ENCODE measurements at places on chromosomes 6 and 20.
A peak's percentile ranks its signal among the peaks of the same experiment; 100 is the strongest.

DNA sequence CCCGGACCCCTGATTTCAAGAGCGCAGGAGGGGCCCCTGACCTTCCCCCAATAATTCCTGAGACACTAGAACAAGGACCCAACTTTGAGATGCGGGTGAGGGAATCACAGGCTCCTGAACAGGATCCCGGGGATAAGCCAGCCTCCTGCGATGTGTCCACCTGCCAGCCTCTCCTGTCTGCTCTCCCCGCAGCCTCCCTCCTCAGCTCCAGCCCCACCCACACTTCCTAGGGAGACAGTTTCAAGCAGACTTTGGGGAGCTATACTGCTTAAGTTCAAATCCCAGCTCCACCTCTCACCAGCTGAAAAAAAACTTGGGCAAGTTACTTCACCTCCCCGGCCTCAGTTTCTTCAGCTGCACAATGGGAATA, 50.8 kb downstream of the GRM4 start:
- no peak for DNase-seq

DNA sequence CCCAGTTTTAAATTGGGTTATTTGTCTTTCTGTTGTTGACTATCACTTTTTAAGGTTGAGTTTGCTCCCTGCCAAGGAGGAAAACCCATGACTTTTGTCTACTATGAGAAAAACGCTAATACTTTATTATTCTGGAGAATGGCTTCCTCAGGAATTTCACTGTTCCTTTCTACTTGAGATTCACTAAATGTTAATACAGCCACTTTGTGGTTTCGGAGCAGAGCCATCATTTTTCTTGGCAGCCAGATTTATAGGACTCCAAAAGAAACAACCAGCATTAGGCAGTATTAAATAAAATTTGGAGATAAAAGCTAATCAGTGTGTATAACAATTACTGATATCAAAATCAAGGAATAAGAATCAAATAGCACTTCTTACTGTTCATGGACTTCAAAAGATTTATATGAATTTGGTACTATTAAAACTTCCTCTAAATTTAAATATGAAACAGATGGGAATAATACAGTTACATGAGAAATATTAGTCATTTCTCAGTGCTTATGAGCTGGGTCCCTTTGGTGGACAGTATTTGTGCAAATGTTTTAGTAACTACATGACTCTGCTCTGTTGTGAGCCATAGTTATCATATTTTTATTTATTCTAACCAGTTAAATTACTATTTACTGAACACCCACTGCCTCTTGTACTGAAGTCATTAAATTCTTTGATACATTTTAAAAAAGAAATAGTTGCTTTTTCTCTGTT, 64.1 kb upstream of the FBXO30 start:
- no peak for DNase-seq

DNA sequence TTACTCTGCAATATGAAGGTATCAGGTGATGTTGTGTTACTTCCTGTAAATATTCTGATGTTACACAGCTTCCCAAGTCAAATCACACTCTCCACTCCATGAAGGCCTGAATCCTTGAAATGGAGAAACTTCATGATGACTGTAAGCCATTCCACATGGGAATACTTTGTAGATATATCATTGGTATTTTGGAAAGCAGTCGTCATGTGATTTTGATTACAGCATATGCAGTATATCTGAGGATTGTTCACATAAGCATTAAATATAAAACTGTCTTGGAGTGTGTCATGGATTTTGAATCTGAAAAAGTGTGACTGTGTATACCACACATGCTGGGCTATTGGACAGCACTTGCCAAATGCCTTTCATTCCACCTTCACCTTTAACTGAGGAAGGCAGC, 118.3 kb upstream of the EXOC2 start:
- no peak for DNase-seq

DNA sequence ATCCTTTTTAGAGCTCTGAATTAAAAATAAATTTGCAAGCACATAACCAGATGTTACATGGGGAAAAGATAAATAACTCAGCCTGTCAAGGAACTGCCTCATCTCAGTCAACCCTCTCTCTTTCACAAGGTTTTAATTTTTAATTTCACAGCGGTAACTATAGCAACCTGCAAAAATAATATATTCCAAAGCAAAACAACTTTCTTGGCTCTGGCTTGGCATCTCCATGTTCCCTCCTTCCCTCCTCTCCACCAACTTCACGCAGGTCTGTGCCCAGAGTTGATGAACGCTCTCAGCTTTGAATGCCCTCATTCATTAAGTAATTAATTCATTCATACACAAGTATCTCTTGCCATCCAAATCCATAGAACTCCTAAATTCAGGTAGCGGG, 32.5 kb upstream of the SIRPA start:
- no peak for DNase-seq

GRCh38 chr6:159844737-159845645, 44.9 kb downstream of the PNLDC1 start:
- DNase-seq: no peak

GRCh38 chr6:21922086-21922485, 328.5 kb downstream of the SOX4 start:
- peak; percentile 43 for DNase-seq

DNA sequence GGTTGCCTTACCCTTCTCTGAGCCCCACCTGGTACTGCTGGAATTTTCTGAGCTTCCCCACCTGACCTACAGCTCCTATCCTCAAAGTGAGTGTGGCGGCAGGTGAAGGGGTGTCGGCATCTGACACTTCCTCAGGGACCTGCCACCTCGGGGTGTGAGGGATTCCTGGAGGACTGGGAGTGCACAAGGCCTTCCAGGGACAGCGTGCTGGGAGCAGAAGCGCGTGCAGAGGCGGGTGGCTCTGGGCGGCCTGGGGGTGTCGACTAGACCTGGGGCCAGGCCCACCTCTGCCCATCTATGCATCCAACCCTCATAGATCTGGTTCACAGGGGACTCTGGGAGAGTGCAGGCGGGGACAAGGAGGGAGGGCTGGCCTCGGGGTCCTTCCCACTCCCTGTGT, 7.8 kb downstream of the DLGAP4 start:
- peak; percentile 41 for DNase-seq

- peak; percentile 46 for DNase-seq
Measured at GRCh38 chr6:168440520-168441433, at the start of gene SMOC2. Gene SMOC2, plus strand, starts transcription at chr6:168441184. Its CDS starts 187 bp downstream, at chr6:168441371.

- no peak for DNase-seq
Measured at GRCh38 chr6:12467706-12468670, 177.8 kb downstream of the EDN1 start.

DNA sequence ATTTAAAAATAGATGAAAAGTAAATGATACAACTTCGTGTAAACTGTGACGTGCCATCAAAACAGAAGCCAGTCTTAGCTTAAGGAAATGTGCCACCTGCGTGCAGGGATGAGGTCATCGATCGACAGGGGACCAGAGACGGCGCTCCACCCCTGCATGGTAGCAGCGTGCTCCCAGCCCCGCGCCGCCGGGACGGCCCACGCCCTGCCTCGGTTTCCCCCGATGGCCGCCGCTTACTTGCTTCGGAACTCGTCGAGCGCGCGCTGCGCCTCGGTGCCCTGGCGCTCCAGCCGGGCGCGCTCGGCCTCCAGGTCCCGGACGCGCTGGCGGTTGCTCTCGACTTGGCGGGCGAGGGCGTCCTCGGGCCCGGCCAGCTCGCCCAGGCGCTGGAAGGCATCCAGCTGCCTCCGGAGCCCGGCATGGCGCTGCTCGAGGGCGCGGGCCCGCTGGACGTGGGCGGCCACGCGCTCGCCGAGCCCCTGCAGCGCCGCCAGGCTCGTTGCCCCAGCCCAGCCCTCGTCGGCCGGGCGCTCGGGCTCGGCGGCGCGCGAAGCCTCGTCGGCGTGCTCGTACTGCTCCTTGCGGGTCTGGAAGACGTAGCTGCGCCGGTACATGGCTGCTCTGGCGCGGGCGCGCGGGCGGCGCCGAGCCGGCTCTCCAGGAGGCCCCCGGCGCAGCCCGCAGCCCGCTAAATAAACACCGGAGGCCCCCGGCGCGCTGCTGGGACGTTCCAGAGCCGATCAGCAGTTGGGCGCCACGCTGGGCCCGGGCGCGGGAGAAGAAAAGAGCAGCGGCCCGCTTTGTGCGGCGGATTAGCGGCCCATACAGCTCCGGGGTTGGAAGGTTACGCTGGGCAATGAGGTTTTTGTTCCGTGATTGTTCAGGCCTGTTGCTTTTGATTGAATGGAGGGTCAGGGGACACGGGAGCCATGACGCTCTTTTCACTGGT, at the start of gene BFSP1:
BFSP1 (minus strand) TSS at position 664 of the 949 bp plus-strand sequence; CDS start at position 614, 50 bp downstream.
- DNase-seq: peak; percentile 77

DNA sequence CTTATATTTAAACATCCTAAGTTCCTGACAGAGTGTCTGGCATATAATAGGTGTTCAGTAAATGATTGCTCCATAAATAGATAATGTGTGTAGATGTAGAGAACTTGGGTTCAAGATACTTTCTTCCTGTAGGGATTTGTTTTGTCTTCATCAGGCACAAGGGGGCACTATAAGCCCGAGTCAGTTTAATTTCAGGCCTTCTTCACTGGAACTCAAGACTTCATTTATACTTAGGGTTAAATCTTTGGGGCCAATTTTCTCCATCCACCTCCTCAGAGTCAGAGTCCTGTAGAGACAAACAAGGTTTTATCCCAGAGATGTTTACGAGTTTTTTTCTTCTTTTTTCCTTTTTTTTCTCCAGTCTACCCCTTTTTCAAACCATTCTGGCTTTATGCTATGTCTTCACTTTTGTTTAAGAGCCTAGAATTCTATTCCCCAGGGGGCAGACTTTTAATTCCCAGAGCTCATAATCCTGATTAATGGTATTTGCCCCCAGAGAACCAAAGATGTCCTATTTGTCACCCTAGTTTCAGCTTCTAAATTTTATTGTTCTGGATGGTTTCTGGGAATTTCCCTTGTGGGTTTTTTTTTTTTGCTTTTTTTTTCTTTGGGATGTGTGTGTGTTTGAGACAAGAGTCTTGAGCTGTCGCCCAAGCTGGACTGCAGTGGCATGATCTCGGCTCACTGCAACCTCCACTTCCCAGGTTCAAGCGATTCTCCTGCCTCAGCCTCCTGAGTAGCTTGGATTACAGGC, 88.4 kb downstream of the HFE start:
- DNase-seq: no peak

DNA sequence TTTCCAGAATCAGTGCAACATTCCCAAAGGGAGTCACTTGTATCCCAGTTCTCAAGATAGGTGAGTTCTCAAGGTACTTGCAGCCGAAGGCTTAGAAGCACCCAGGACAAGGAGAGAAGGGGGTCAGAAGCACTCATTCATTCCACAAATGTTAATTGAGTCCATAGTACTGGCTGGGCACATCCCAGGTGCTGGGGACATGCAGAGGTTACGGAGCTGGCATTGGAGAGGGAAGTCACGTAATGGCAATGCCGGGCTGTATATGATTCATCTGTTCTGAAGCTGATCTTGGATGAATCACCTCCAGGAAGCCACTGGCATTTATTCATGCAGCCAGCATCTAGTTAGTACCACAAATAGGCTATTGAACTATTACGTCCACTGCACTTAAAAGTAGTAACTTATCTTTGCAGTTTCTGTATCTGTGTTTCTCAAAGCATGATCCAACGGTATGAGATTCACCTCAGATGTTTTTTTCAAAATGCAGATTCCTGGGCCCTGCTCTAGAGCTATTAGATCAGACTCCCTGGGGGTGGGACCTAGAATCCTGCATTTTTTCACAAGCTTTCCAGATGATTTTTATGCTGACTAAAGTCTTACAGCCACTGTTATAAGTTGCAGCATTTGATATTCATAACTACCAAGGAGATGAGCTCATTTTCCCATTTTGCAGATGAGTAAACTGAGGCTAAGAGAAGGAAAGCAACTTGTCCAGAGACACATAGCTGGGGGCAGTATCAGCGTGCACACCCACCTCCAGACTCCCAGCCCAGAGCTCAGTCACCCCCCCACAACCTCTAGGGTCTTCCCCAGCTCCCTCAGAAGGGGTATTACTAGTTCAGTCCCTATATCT, 44.1 kb upstream of the ID1 start:
- no peak for DNase-seq

- DNase-seq: peak; percentile 67
Measured at GRCh38 chr6:135183532-135184440, 2.7 kb downstream of the MYB start.

GRCh38 chr6:34924831-34925625, 36.0 kb downstream of the ANKS1A start:
- no peak for DNase-seq

DNA sequence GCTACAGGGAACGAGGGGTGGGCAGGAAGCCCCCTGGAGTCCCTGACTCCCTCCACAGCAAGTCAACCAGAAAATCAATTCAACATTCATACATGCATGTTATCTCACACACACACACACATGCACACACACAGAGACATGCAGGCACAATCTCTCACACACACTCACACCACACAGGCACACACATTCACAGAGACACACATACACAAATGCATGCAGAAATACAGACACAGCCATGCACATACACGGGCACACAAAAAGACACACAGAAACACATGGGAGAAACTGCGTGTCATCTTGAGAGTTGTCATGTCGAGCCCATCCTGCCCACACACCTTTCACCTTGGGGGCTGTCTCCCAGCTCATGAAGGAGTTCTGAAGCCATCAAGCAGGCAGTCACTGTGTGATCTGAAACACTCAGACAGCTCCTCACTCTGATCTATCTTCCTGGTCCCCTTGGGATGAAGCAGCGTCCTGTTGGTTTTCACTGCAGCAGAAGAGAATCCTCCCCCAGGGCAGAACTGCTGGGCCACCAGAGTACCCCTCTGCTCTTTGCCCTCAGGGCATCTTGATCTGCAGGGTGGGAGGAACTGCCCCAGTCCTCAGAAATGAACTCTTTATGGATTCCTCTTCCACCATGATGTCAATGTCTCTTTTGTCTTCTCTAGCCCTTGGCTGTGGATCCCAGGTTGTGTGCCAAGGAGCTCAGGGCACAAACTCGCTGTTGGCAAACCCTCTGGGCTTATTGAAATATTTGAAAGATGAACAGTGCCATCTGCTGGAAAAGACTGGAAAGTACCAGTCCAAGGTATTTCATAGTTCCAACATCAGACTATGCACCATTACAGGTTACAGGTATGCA, 8.8 kb downstream of the RAET1L start:
- peak; percentile 60 for DNase-seq

GRCh38 chr6:15420959-15421438, 175.1 kb downstream of the JARID2 start:
- no peak for DNase-seq

DNA sequence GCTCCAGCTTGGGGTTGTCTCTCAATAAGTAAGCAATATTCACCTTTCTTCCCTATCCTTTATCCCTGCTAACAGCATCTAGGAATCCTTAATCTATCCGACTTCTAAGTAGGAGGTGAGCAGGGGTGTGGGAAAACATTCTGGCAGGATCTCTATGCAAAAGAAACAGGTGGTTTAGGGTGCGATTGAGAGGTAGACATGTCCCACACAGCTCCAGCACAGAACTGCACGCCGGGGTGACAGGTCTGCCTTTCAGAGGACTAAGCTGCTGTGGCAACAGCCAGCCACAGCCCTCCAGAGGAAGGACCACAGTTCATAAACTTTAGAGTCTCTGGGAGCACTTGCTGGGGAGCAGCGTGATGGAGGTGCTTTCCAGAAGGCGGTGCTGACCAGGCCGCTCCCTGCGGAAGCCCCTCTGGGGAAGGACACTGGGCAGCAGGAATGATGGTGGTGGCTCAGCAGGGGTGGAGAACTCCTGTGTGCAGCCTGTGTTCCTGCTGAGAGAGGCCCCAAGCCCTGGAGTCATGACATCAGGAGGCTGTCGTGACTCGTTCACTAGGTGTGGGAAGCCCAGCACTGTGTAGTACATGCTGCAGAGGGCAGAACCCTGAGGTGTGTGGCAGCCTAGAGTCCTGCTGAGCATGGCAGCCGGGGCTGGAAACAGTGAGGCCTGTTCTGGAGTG, 509.6 kb downstream of the PRKN start:
- no peak for DNase-seq

All from Caco-2 (cell line).